ENCODE measurements at places on chromosomes 1 and 21.

- DNase-seq = no peak
Observed at GRCh38 chr1:229863651-229864545, 203.1 kb upstream of the GALNT2 start.

- no peak for DNase-seq
Observed at GRCh38 chr1:29706936-29707335, 470.6 kb downstream of the PTPRU start.

DNA sequence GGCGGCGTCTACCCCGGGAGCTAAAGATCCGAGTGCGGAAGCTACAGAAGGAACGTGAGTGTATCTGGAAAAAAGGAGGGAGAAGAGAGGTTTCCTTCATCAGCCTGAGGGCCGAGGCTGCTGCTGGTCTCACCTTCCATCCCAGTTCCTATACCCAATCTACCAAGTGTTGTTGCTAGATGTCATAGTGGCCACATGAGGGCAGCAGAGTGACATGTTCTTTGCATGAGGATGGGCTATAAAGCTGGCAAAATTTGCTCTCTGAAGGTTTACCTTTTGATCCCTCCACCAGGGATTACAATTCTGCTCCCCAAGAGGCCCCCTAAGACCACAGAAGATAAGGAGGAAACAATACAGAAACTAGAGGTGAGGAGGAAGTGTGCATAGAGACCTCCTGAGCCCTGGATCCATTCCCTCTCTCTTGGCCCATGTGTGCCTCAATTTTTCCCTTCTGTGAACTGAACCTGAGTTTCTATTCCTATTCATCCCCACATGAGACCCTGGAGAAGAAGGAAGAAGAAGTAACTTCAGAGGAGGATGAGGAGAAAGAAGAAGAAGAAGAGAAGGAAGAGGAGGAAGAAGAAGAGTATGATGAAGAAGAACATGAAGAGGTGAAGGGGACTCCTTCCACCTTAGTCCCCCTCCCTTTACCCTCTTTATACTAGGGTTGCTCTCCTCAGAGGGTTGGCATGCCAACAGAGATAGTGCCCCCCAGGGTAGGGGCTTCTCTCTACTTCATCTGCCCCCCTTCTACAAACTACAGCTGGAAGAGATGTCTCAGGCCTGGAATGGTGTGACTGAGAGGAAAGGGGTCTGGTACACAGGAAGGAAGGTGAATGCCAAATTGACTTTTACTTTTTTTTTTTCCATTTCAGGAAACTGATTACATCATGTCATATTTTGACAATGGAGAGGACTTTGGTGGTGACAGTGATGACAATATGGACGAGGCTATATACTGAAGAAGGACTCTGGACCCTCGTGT lies 13.3 kb downstream of the POLR3GL start:
- peak; percentile 61 for DNase-seq

GRCh38 chr1:103516693-103517092 lies 8.8 kb upstream of the RNPC3 start:
- DNase-seq = no peak

DNA sequence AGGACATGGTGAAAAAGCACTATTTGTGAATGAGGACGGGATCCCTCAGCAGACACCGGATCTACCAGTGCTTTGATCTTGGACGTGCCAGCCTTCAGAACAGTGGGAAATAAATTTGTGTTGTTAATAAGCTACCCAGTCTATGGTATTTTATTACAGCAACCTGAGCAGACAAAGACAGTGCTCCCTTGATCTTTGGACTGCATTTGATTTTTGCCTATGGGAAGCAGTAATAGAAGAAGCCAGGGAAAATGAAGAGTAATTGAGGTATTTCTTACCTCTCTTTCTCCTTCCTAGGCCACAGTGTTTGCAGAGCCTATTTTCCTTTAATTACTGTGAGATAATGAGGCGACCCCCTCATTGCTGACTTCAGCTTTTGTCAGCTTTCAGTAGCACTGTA lies 87.9 kb downstream of the PDE4B start:
- DNase-seq = no peak

- DNase-seq = no peak
Observed at GRCh38 chr1:27116232-27116631, 38.7 kb downstream of the SLC9A1 start.

DNA sequence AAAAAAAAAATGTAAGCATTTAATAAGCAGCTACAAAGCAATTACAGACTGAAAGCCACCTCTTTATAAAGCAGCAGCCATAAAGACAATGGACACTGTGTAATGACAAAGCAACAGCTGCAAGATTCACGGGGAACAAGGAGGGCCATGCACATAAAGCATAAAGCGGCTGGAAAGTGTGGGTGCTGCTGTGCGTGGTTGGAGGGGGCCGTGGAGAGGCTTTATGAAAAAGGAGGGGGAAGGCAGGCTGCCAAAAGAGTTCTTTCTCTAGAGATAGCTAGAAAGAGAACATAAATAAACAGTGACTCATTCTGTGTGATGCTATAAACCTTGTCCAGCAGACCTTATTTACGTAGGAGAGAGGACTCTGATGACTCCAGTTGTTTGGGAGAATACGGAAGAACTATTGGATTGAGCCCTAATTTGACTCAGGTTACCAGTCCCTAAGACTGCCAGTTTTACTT lies 49.3 kb downstream of the ADAMTS1 start:
- DNase-seq = no peak

GRCh38 chr1:55117941-55118340 lies 78.6 kb downstream of the PCSK9 start:
- DNase-seq = no peak

DNA sequence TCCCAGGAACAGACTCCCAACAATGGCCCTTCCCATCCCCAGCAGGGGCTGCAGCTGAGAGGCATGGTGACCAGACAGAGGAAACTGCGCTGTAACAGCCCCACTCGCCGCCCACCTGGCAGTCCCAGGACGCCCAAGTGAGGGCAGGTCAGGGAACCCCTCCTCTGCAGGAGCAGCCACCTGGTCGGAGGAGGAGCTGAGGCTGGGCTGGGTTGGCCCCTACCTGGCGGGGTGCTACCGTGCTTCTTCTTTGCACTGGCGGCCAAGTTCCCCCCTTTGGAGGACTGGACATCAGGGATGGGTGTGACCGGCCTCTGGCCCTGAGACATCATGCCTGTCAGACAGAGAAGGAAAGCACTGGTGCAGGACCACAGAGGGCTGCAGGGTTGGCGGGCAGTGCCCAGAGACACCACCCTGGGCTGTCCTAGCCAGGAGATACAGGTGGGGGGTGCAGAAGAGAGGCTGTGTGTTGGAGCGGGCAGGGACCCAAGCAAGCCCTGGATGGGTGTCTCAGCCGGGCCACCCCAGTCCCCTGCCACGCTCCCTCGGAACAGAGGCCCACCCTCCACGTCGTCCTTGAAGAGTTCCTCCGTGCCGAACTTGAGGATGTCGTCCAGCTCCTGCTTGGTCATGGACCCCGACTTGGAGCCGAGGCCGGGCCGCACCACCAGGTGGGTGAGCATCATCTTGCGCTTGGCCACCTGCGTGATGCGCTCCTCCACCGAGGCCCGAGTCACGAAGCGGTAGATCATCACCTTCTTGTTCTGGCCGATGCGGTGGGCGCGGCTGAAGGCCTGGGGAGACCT lies 51.6 kb downstream of the CHD5 start:
- no peak for DNase-seq

DNA sequence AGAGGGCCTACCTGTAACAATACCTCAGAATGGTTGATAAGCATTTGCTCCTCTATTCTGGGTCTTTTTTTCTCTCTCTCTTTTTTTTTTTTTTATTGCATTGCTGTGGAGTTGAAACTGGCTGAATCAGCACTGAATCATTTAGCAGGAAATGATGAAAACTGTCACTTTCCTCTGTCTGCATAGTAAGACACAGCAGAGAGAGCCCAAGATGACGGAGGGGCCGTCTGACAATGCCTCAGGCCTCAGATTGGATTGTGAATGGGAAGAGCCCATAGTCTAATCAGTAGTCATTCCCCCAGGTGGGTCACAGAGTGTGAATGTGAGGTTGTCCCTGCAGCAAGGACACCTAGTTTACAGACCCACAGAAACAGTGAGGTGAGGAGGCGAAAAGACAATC lies 193.2 kb upstream of the PLXNA2 start:
- DNase-seq = no peak

GRCh38 chr1:226429858-226430715 lies 22.2 kb upstream of the PARP1 start:
- DNase-seq = no peak

- DNase-seq = no peak
Observed at GRCh38 chr1:165633614-165634013, 2.6 kb downstream of the MGST3 start.

- no peak for DNase-seq
Observed at GRCh38 chr1:76668046-76668445, 199.2 kb upstream of the ST6GALNAC5 start.

DNA sequence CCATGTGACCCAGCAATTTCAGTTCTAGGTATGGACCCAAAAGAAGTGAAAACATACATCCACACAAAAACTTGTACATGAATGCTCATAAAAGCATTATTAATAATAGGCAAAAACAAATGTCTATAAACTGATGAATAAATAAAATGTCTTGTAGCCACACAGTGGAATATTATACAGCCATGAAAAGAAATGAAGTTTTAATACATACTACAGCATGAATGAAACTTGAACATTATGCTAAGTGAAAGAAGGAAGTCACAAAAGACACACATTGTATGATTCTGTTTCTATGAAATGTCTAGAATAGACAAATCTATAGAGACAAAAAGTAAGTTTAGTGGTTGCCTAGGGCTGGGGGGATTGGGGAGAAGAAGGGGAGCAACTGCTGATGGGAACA lies 130.2 kb downstream of the CDC7 start:
- no peak for DNase-seq

GRCh38 chr1:151166505-151166956 lies 587 bp downstream of the SCNM1 start:
- DNase-seq = no peak

DNA sequence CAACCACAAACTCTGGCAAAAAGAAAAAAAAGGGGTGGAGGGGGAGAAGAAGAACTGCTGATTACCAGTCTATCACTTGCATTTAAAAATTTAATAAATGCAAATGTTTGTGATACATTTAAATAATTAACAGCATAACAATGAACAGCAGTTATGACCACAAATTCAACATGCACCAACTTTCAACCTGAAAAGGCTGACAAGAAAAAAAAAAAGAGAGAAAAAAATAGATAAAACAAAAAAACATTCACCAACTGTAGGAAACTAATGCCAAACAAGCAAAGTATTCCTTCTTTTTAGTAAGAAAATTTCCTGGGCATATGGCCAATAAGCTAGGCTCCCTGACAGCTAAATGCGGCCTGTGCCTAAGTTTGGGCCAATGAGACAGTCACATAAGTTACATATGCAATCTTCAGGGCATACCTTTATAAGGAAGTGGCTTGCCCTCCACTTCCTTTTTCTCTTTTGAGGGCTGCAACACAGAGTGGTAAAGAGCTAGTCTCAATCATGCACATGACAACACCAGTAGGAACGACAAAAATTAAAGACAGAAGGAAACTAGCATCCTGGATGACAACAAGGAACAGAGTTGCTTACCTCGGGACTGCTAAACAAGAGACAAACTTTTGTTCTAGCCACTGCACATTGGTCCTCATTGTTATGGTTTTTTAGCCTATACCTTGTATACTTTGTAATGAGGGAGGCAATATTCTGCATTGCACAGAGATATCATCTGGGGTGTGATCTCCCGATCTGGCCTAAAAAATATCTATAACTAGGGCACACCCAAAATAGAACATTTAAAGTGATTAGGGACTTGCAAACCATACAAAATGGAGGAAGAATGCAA lies 24.2 kb upstream of the PHTF1 start:
- peak; percentile 17 for DNase-seq

GRCh38 chr21:45992301-45993209 lies 11.0 kb downstream of the COL6A1 start:
- DNase-seq = no peak

GRCh38 chr1:62922006-62922405 lies 138.1 kb downstream of the ATG4C start:
- DNase-seq = no peak

DNA sequence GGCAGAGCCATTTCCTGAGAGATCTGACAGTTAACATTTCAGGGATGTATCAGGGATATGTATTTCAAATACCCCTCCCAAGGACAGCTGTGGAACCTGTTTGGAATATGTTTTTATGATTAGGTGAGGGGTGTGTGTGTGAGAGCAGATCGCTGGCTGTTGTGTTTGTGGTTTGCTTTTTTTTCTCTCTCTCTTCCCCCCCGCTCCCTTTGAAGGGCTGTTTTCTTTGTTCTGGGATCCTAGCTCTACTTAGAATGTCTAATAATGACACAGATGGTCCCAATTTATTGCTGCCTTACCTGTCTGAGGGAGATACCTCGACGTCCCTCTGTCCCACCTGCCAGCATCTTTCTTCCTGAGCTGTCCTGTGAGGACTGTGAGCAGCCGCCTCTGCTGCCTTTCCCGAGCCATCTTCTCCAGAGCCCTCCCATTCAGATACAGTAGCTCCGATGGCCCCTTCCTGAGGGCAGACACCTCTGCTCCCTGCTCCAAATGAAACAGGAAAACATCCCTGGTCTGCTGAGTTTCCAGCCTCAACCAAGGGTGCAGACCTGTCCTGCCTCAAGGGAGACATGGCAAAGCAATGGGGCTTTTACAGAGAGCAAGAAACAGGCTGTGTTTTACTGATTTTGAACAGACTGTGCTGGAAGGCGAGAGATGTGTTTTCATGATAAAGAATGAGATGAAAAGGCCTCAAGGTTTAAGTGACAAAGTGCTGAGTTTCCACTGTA lies 138.0 kb upstream of the TNR start:
- no peak for DNase-seq

DNA sequence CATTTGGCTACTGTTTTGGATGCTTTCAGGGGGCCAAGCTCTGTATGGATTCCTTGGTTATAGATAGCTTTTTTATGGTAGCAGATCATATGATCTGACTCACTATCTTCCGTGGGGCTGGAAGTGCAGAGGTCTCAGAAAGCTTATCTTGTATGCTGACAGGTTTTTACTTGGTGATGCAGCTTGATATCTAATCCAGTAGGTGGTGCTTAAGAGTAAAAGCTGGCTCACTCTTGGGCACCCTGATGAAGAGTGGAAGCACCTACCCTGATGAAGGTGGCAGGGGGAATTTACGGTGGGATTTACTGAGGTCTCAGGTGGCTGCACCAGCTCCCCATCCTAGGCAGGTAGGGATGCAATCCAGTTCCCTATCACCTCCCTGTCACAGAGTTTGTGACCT lies 151.2 kb downstream of the PTBP2 start:
- DNase-seq = no peak

DNA sequence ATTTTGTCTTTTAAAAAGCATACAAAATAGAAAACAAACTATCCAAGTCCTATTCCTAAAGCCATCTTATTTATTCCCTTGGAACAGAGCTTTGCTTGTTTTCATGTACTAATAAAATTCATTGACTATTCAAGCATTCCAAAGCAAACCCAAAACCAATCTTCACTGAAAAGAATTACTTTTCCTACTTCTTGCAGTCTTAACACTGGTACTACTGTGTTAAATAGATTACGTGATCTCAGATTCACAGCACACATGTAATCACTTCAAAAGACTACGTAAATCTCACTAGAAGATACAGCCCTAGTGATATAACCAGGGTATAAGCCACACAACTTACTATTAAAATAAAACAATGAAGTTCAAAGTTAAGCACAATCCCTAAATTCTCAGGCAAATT lies 39.0 kb downstream of the ZZZ3 start:
- DNase-seq = no peak

Data from stimulated activated naive CD4-positive, alpha-beta T cell treated with Interleukin-2 at 50 U/mL for 16 hours (primary cell).